ENCODE measurements at places on chromosomes 16 and 17.
A peak's percentile ranks its signal among the peaks of the same experiment; 100 is the strongest.

DNA sequence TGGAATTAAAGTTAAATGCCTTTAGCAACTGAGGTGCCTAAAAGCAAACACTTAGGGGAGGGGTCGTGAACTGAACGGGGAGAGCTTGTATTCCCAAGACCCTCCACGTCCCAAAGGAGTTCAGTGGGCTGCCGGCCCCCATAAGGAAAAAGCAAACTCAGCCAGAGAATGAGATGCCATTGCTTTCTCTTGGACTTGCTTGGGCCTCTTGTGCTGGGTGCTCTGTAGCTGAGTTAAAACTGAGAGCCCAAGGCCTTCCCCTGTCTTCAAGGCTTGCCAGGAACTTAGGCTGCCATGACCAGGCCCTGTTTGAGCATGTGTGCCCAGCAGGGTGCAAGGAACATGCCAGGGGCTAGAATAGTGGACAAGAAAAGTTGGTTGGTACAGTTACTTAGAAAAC is 199.8 kb downstream of the IRX3 start:
- no peak for DNase-seq

- no peak for DNase-seq
These were observed 170.4 kb downstream of the SNX29 start for GRCh38 chr16:12146966-12147365.

- no peak for DNase-seq
These were observed 44.1 kb upstream of the DOC2B start for GRCh38 chr17:225551-225950.

GRCh38 chr17:17151541-17151940 is 54.6 kb downstream of the PLD6 start:
- DNase-seq: no peak

DNA sequence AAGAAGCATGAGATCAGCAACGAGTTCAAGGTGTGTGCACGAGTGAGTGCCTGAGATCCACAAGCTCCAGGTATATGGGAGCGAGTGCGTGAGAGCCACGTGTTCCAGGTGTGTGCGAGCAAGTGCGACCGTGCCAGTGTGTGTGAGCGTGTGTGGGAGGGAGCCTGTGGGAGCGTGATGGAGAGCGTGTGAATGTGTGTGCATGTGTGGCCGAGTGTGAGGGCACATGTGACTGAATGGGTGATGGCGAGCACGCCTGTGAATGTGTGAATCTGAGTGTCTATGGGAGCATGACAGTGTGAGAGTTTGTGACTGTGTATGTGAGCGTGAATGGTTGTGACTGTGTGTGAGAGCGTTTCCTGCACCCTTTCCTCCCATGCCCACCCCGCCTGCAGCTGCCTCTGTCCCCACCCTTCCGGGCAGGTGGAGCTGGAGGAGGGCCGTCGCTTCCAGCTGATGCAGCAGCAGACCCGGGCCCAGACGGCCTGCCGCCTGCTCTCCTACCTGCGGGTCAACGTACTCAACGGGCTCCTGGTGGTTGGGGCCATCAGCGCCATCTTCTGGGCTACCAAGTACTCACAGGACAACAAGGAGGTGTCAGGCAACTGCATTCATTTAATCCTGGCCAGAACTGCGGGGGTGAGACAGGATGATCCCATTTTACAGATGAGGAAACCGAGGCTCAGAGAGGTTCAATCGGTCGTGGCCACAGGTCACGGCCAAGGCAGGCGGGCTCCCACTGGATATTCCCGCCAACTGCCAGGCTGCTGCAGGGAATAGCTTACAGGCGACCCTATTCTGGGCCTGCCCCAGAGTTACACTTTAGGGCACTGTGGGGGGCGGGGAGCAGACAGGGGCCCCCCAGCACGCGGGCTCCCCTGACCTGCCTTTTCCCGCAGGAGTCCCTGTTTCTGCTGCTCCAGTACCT is 3.7 kb downstream of the TMC8 start:
- peak; percentile 69 for DNase-seq
